ENCODE measurements at places on chromosomes 4 and X.
A peak's percentile ranks its signal among the peaks of the same experiment; 100 is the strongest.

GRCh38 chr4:17805580-17806155, 4.9 kb downstream of the DCAF16 start:
- DNase-seq, result no peak

DNA sequence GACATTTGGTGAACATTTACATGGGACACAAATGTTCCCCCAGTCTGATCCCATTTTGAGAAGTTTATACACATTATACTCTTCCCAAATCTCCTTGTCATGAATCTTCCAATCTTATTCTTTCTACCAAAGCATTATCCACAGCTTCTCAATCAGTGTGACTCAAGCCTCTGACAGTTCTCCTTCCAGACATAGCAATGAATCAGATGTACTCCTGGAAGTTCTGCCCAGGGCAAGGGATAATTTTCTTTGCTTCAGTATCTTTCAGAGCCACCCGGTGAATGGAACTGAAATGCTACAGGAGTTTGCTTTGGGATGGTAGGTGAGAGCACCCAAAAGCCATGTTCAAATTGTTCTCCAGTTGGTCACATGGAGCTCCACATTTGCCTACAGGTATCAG, 145.5 kb downstream of the ANXA5 start:
- no peak for DNase-seq

DNA sequence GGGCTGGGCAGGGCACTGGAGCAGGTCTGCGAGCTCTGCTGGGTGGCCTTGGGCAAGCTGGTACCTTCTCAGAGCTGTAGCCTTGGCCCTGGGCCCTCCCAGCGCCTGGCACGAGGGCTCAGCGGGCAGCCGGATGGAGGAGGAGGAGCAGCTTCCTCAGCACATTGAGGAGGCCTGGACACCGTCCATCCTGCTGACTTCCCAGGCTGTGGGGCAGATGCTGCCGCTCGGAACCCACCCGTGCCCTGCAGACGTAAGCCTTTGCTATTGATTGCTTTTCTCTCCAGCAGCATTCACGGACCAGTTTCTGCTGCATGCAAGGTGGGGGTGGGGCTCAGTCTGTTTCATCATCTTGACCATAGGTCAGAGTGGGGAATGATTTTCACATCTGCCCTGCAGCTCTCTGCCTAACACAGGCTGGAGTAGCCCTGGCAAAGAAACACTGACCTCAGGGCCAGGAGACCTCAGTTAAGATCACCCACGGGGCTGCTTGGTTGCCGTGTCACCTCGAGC, 80.7 kb upstream of the PSAPL1 start:
- no peak for DNase-seq

GRCh38 chrX:45850775-45851433, 650.2 kb upstream of the DIPK2B start:
- peak; percentile 76 for DNase-seq

GRCh38 chr4:158833602-158834001, 64.8 kb downstream of the FNIP2 start:
- DNase-seq, result no peak

GRCh38 chr4:169153481-169154087, 117.2 kb downstream of the SH3RF1 start:
- DNase-seq, result no peak

- DNase-seq, result no peak
Observed at GRCh38 chr4:6472008-6472386, 417 bp downstream of the PPP2R2C start.

- DNase-seq, result no peak
Observed at GRCh38 chr4:157521906-157522305, 301.4 kb downstream of the GRIA2 start.

- DNase-seq, result no peak
Observed at GRCh38 chr4:82779032-82779431, 19.6 kb downstream of the SCD5 start.

- no peak for DNase-seq
Observed at GRCh38 chr4:8307714-8308113, 38.2 kb downstream of the HTRA3 start.

DNA sequence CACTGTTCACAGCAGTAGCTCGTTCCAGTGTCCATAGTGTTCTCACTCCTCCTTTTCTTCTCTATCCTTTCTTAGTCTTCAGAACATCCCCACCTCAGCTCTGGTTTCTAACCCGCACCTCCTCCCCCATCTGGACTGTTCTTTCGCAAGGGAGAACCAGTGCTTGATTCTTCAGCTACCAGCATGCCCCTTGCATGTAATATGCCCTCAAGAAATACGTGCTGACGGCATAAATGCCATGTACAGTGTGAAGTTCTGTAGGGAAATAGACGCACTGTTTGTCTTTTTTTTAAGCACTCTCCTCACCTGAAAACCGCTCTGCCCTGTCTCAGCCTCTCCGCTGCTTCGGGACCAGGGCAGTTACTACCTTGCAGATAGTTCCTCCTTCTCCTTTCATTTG, 5.3 kb downstream of the CLDN22 start:
- no peak for DNase-seq

DNA sequence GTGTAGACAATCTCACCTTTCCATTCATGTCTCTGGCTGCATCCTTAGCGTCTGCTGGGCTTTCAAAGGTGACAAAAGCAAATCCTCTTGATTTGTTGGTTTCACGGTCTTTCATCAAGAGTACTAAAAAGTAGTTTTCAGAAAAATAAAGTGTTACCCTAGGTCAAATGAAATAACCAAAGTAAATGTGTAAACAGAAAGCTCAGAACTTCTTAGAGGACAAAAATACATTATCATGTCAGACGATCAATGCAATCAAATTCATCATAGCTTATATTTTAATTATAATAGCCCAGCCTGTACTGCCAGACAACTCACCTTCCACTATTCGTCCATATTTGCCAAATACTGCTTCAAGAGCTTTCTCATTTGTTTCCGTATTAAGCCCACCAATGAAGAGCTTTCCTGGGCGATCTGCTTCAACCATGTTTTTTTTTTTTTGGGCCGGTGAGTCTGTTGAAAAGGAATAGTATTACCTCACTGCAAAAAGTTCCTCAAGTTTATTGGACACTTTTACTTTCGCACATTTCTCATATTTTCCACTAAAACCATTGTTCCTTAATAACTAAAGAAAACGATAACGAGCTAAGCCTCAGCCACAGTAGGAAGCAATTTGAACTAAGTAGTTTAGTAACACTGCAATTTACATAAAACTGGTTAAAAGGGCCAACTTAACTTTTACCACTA, 1.4 kb downstream of the RBMX start:
- DNase-seq, result no peak

DNA sequence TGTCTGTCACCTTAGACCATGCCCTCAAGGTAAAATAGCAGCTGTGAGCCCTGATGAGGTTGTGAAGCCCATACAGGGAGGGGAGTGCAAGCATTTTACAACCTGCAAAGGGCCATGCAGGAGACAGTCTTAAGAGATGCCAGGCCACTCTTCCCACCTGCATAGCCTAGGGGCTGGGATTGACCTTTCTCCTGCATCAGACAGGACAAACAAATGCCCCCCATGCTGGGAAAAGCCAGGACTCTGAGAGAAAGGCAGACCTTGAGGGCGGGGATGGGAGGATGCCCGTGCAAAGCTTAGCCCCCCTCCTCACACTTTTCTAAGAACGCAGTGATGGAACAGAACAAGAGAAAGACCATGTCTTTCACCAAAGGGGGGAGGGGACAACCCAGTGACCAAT, 137.9 kb upstream of the MAMLD1 start:
- DNase-seq, result no peak

DNA sequence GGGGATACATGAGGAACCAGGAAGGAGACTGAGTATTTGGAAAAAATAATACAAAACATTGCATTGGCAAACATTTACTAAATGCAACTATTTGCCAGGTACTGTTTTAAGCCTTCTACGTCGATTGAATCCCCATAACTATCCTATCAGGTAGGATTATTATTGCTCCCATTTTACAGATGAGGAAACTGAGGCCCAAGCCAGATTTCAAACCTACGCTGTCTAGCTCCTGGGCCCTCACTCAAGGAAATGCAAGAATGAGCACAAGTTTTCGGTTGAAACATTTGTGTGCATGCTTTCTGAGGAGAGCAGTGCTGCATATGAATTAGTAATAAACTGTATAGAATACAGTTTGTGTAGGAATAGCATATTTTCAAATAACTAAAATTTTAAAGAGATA, 206.7 kb downstream of the CEP135 start:
- DNase-seq, result no peak

DNA sequence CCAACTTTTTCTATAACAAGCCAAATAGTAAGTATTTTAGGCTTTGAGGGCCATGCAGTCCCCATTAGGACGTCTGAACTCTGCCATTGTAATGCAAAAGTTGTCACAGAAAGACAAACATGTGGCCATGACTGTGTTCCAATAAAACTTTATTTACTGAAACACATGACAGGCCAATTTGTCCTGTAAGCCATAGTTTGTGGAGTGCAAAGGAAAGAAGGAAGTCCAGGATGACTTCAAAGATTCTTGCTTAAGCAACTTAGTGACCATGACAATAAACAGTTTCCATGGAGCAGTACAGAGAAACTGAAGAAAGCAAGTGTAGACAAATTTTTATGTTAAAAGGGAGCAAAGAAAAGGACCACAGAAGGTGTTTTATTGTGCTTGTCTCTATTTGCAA, 35.0 kb upstream of the MYOZ2 start:
- DNase-seq, result peak; percentile 34

- no peak for DNase-seq
Observed at GRCh38 chr4:102402223-102402622, 56.9 kb upstream of the SLC39A8 start.

DNA sequence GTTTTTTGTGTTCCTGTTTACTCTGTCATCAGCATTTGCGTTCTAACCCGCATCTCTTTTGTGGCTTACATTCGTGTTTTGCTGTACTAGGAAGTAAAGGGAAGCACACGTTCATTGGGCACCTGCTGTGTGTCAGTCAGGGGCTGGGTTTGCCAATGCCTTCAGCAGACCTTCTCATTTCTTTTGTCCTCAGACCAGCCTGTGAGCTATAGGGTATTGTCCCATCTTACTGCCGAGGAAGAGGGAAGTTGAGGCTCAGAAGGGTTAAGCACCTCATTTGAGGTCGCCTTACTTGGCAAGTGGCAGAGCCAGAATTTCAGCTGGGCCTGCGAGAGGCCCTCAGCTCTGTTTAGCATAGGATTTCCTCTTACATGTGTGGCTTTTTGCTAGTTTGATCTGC, 8.7 kb downstream of the TBC1D14 start:
- peak; percentile 65 for DNase-seq

GRCh38 chrX:71151366-71151765, 6.7 kb downstream of the NLGN3 start:
- no peak for DNase-seq

GRCh38 chr4:117987464-117987863, 46.8 kb upstream of the NDST3 start:
- peak; percentile 63 for DNase-seq

GRCh38 chrX:24981030-24981429, 34.7 kb downstream of the ARX start:
- no peak for DNase-seq

DNA sequence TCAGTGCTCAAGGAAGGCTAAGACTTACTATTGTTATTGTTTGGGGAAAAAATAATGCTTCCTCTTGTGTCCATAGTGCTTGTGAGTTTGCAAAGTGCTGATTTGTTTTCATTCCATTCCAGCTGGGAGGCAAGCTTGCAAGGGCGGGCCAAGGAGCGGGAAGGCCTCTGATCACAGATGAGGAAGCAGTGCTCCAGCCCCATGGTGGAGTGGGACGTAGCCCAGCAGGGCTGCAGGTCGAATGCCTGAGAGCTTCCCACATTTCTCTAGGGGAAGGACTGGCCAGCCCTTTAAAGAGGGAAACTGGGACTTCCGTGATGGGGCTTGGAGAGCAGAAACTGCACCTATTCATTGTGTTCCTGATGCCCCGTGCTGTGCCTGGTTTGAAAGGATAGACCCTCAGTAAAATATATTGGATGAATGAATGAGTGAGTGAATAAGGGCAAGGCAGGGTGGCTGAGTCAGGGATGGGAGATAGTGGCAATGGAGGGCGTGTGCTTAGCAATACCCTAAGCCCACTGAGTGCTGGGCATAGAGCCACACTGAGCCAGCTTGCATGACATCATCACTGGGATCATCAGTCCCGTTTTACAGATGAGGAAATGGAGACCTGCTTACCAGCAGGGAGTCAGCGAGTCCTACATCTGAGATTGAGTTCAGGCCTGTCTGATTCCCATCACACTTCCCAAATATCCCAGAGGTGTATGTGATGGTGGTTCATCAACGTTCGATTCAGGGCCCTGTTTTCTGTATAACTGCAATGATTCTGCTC, 17.9 kb upstream of the NSG1 start:
- DNase-seq, result no peak

DNA sequence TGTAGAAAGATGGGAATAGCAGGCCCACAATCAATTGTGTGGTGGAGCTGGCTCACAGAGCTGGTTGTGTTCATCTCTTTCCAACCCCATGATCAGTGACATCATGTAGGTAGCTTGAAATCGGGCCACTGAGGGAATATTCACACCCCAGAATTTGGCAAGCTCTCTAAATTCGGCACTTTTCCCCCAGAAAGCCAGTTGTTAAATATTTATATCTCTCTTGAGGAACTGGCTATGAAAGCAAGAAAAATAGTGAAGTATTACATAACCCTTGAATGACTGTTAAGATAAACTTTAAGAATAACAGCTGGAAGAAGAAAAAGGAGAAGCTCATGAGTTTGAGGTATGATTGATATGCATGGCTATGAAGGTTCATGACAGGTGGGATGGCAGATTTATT, 38.9 kb downstream of the GPRIN3 start:
- DNase-seq, result no peak

DNA sequence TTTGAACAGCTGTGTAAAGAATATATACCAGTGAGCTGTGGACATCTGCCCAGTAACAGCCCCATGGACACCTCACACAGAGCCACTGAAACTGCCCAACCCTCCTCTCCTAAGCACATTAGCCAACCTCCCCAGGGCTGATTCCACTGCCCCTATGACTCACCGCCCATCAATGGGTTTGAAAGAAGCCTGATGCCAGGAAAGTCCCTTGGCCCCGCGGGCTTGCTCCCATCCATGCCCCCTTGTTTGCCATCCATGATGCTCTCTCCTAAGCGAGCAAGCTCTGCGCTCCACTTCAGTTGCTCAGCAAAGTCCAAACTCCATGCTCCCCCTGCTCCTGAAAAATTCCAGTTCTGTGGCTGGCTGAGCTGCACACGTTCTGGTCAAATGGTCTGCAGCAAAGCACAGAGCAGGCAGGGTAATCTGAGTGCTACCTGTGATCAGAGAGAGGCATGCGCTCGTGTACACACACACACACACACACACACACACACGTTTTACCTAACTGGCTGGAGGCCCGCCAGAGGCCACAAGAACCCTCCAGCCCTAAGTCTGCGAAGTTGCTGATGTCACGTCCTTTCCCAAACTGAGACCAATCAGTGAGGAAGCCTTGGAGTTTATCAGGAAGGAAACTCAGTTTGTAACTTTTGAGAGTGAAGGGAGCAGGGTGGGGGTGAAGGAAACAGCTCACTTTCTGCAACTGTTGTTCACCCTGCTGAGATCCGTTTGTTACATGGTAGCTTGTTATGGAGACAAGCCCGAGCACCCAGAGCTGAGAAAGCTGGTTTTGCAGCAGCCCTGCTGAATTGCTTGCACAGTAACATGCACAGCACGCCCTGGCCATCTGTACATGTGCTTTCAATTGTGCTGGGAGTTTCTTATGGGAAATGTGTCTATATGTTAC, at the start of gene ASB9:
Gene ASB9, minus strand, starts transcription at position 466 of the 904 bp plus-strand sequence. Its CDS starts 209 bp downstream, at position 257.
- DNase-seq, result no peak

- DNase-seq, result no peak
Observed at GRCh38 chrX:18643243-18643642, 28.7 kb downstream of the RS1 start.

GRCh38 chr4:41989994-41990364, 351 bp upstream of the SLC30A9 start:
- DNase-seq, result no peak

GRCh38 chrX:104136241-104137019, 20.4 kb downstream of the SLC25A53 start:
- peak; percentile 76 for DNase-seq

- peak; percentile 75 for DNase-seq
Observed at GRCh38 chr4:6331018-6331417, 61.4 kb downstream of the WFS1 start.

Data from NB4 (cell line).